ENCODE measurements at places on chromosomes 1 and 21.

- no peak for DNase-seq
Observed at GRCh38 chr1:54936791-54937190, 43.6 kb upstream of the TMEM61 start.

DNA sequence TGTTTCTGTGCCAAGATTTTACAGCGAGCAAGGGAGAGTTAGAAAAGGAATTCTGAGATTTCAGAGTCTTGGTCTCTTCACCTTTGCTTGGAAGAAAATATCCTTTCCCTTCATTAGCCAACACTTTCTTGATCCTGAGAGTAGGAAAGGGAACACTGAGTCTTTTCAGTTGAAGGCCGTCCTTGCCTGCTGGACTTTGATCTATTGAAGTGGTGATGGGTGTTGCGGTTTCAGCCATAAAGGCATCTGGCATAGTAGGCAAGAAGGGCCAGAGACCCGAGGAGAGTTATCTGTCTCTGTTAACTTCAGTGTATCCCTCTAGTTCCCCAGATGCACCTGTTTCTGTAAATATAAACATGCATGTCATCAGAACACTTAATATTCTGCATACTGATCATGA, 9.7 kb downstream of the SELE start:
- DNase-seq = no peak

- no peak for DNase-seq
Observed at GRCh38 chr1:111990878-111991718, 1.6 kb upstream of the KCND3 start.

GRCh38 chr1:109229531-109230127, 15.9 kb downstream of the SARS1 start:
- DNase-seq = no peak

DNA sequence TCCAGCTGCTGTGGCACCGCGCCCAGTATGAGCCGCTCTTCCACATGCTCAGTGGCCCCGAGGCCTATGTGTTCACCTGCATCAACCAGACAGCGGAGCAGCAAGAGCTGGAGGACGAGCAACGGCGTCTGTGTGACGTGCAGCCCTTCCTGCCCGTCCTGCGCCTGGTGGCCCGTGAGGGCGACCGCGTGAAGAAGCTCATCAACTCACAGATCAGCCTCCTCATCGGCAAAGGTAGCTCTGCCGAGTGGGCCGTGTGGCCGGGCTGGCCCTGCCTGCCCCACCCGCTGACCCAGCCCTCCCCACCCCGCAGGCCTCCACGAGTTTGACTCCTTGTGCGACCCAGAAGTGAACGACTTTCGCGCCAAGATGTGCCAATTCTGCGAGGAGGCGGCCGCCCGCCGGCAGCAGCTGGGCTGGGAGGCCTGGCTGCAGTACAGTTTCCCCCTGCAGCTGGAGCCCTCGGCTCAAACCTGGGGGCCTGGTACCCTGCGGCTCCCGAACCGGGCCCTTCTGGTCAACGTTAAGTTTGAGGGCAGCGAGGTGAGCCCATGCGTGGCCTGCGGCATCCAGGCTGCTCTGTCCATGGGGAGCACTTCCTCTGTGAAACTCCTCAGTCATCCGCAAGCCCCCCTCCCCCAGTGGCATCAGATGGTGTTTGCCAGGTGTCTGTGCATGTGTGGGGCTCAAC, 64.2 kb downstream of the PIK3CD start:
- no peak for DNase-seq

GRCh38 chr1:53145942-53146708, 3.7 kb upstream of the SLC1A7 start:
- peak; percentile 93 for DNase-seq

GRCh38 chr1:29793653-29794348, 557.5 kb downstream of the PTPRU start:
- DNase-seq = no peak

DNA sequence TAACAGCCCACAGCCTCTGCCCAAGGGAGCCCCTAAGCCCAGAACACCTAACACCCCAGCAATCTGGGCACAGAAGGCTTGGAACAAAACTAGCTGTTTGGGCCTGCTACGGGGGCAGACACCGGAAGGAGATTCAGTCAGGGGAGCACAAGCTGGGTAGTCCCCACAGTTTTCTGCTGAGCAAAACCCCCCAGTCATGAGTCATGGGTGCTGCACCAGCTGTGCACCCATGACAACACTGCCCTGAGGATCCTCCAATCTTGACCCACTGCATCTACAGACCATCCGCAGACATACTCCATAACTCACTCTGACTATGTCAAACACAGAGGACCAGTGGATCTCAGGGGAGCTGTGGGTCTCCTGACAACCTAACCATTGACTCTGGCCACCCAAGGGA, 105.1 kb downstream of the LRIG2 start:
- DNase-seq = no peak

- no peak for DNase-seq
Observed at GRCh38 chr1:15469361-15469760, 6.5 kb upstream of the CELA2B start.

DNA sequence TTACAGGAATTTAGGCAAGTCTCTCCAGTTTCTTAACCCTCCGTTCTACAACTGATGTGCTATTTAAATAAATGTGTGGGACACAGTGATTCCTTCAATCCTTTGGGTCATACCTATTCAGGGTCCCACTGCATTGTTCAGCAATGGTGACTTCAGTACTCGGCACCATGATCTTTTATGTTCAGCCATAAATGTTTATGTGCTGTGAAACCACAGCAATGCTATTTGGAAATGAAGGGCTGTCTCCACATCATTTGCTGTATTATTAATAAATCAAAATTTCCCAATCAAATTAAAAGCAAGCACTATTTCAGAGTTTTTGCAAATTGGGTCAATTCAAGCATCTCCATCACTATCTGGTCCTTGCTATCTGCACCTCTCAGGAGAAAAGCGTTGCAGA, 84.8 kb downstream of the NR5A2 start:
- DNase-seq = no peak

- DNase-seq = no peak
Observed at GRCh38 chr21:33444499-33444898, 35.3 kb downstream of the TMEM50B start.

DNA sequence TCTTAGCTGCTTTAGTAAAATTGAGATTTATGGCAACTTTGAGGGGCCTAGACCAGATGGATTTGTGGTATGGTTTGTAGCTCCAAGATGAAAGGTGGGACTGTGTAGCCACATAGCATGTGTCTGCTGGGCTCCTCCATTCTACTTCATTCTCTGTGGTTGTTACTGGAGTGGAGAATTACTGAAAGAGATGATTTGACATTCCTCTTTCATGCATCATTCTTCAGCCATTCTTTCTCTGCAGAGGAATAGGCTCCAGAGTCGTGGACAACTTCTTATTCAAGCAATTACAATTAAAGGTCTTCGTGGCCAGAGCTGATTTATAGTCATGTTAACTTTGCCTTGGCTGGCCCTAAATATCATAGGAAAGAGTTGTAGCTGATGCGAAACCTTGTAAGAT, 328.9 kb downstream of the PAPPA2 start:
- DNase-seq = no peak

- DNase-seq = no peak
Observed at GRCh38 chr21:45284456-45284741, 3.3 kb downstream of the POFUT2 start.

GRCh38 chr1:34655206-34655874, 99.5 kb upstream of the GJB5 start:
- no peak for DNase-seq

GRCh38 chr1:6991266-6991665, 206.0 kb downstream of the CAMTA1 start:
- no peak for DNase-seq

- no peak for DNase-seq
Observed at GRCh38 chr1:96306809-96307560, 414.6 kb upstream of the PTBP2 start.

DNA sequence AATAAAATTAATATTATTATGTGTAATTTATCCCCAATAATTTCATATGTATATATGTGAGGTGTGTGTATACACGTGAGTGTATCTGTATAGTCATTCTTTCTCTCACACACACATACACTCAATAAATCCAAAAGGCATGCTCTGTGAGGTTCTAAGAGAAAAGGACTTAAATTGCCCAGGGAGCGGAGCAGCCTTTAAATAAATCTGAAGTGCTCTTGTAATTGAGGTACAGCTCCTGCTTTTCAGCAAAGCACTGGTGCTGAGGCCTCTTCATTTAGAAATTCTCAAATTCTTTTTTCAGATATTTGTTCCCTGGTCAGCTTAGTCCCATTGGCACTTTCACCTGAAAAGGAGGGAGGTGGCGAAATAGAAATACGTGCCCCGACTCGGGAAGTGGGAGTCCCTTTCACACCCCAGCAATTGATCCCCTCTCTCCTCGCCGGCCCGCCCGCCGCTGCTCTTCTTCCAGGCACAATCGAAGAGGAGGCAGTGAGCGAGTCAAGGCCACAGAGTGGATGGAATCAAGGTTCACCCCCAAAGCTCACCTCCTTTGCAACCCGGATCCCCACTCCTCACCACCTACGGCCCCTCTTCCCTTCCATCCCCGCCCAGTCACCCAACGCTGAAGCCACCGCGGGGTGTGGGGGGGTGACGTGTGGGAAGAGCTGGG, 944 bp downstream of the PLPPR5 start:
- DNase-seq = no peak

DNA sequence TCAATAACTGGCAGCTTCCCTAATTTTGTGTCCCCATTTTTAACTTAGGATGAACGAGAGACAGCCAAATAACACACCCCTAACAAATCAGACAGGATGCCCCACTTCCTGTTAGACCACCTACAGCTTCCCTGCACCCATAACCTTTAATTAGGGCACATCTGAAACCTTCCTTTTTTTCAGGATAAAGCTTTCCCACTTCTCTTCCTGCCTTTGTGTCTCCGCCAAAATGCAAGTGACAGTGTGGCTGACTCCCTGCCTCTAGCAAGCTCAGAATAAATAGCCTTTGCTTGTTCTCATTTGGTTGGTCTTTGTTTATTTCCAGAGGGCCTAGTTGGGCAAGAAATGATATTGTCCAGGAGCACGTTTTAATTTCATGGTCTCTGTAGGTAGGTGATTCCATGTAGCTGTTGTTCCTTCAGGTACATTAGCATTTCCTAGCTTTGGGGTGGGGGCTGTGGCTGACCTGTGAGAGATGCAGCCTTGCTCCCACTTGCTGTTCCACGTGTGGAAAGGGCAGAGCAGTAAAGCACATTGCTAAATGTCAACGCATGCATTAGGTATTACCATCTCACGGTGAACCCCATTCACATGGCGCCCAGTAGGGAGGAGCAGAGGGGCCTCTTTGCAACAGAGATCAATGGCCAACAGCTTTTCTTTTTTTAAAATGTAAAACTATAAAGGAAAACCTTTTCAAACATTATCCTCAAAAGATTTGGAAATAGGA, 154.9 kb downstream of the ST6GALNAC3 start:
- DNase-seq = no peak

- no peak for DNase-seq
Observed at GRCh38 chr1:180622658-180623508, 8.9 kb upstream of the XPR1 start.

GRCh38 chr1:225768662-225769426, 8.8 kb upstream of the SRP9 start:
- no peak for DNase-seq

GRCh38 chr1:1082776-1083415, 8.8 kb upstream of the RNF223 start:
- no peak for DNase-seq

DNA sequence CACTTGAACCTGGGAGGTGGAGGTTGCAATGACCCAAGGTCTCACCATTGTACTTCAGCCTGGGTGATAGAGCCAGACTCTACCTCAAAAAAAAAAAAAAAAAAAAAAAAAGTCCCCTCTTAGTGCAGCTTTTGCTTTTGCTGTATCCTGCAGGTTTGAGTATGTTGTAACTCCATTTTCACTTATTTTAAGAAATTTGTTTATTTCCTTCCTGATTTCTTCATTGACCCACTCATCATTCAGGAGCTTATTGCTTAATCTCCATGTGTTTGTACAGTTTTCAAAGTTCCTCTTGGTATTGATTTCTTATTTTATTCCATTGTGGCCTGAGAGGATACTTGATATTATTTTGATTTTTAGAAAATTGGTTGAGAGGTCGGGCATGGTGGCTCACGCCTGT, 50.9 kb upstream of the AK4 start:
- no peak for DNase-seq

- no peak for DNase-seq
Observed at GRCh38 chr1:207808911-207809555, 57.2 kb downstream of the CD46 start.

- no peak for DNase-seq
Observed at GRCh38 chr1:114164840-114165543, 11.3 kb upstream of the SYT6 start.

GRCh38 chr1:174663358-174663757, 215.6 kb downstream of the GPR52 start:
- DNase-seq = no peak

GRCh38 chr1:209600541-209600940, 17.0 kb downstream of the CAMK1G start:
- peak; percentile 20 for DNase-seq

DNA sequence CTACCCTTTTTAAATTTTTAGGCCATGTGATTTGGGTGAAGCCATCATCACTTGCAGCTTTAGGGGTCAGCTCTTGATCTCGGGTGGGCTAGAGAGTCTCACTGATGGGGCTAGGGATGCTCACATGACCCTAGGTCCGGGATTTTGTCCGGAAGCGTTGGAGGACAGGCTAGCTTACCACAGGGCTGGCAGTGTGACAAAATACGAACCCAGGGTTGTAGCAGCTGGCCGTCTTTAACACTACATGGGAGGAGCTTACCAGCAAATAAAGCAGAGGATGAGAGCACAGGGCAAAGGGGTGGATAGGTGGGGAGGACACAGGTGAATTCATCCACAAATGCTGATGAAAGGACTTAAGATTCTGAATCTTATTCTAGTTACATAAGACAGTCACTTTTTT, 21.9 kb downstream of the GPR161 start:
- DNase-seq = no peak

DNA sequence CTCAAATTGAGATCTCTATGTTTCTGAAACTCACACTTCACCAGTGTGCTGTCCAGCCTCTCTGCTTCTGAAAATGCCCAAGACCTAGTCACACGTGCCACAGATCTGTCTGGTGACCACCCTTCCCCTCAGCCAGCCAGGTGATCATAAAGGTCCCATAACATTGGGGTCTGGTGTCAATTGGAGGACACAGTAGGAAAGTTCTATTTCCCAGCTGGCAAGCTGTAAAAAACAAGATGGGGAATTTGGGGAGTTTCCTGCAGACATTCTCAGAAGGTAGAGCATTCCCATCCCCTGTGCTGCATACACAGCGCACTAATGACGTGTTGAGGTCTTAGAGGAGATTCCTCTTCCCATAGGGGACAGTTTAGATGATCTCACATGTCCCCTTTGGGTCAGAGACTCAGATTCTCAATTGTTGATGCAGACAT, 50.1 kb downstream of the RPS6KA1 start:
- DNase-seq = no peak

DNA sequence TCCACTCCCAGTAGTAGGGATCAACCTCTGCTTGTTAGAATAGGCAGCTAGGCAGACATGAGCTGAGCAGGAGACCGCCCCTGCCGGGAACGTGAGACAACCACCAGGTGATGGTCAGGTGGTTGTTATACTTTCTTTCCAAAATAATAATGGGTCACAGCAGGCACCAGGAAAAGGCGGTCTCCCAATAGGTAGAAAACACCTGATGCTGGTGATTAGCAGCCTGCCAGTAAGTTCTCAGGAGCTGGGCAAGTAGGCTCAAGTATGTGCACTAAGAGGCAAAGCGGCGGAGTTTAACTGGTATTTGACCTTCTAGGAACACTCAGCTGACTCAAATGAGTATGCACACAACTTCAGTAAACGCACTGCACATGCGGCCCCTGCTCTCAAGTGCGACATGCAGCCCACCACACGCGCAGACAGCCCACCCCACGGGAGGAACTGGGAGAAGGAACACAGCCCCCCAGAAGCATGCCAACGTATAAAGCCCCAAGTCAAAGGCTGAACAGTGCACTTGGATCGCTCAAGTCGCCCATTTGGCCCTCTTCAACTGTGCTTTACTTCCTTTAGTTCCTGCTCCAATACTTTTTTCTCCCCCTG, 80.0 kb downstream of the DESI2 start:
- DNase-seq = no peak

Measured in T1000 (cell line).